ENCODE measurements at places on chromosomes 13 and 19. TPM values are rescaled to one million over a fixed set of nuclear protein-coding genes. Genes with fewer than 3 reads are reported as not detected.

The FLT3 gene
- 0.23 TPM for total RNA-seq

- no peak for DNase-seq
Measured at GRCh38 chr13:71624653-71625600, 242.1 kb downstream of the DACH1 start.

GRCh38 chr19:5052515-5052914 lies 83.6 kb downstream of the KDM4B start:
- DNase-seq, result no peak

- DNase-seq, result no peak
Measured at GRCh38 chr13:34223984-34224383, 406.0 kb downstream of the RFC3 start.

GRCh38 chr13:77523834-77524728 lies 11.4 kb upstream of the SCEL start:
- DNase-seq, result peak; percentile 17

DNA sequence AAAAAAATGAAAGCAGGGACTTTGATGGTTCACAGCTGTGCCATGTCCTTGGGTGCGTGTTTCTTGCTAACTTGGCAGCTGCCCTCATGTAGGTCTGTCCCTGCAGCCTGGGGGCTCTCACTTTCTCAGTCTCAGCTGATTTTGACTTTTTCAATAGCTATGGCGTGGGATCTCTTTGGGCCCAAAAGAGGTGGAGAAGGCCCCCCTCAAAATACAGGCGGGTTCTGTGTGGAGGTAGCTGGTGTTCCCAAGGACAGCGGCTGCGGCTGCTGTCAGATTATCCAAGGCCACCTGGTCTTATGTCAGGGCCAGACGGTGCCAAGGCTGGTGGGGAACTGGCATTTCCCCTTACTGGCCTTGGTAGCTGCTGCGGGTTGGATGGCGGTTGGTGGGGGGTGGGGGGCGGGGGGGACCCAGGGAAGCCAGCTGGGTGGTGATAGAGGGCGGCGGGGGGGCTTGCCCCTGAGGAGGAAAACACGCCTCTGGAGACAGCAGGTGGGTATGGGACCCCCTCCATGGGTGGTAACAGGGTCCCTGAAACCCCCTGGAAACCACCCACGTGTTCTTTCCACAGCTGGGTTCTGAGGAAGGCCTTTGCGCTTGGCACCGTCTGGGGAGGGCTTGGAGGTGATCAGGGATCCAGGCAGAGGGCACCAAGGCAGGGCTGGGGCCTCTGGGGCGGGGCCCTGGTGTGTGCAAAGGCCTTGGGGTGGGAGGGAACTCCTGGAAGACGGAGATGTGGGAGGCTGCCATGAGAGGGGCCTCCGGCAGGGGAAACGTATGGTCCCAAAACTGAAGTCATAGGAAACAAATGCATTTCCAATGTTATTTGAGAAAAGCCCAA lies 4.1 kb downstream of the TIMM13 start:
- no peak for DNase-seq

- DNase-seq, result no peak
Measured at GRCh38 chr13:102847272-102848234, 1.7 kb downstream of the ERCC5 start.

DNA sequence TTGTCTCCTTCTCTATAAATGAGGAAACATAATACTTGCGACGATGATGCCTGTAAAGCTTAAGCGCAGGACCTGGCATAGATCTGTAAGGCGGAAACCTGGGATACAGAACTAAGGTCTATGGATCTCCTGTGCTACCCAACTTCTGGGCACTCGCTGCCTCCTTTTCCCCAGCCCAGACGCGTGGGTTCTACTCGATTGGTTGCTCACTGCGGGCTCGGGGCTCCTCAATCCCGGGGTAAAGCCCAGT lies 615 bp upstream of the PSMC4 start:
- no peak for DNase-seq
